Nephron progenitor cell (in vitro differentiated cells): ENCODE measurements at places on chromosomes 6 and 20.
A peak's percentile ranks its signal among the peaks of the same experiment; 100 is the strongest.

DNA sequence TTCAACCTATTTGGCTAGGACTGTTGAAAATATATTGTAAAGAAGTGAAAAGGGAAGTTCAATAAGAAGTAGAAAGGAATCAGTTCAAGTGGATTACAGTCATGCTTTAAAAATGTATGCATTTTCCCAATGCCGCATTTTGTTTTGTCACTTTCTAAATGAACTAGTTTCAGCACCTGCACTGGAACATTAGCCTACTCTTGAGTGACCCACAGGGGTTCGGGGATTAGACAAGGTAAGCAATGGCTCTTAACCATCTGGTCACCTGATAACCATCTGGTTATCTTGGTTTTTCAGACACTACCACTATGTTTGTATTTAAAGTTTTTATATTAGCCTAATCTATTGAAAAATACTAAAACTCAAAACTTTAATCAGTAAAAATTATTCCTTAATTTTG lies 97.6 kb downstream of the CD164 start:
- DNase-seq, result no peak

GRCh38 chr20:4837760-4838159 lies 116.1 kb downstream of the PRND start:
- no peak for DNase-seq

- no peak for DNase-seq
These were observed 7.0 kb downstream of the GRIK2 start for GRCh38 chr6:101400326-101401135.

DNA sequence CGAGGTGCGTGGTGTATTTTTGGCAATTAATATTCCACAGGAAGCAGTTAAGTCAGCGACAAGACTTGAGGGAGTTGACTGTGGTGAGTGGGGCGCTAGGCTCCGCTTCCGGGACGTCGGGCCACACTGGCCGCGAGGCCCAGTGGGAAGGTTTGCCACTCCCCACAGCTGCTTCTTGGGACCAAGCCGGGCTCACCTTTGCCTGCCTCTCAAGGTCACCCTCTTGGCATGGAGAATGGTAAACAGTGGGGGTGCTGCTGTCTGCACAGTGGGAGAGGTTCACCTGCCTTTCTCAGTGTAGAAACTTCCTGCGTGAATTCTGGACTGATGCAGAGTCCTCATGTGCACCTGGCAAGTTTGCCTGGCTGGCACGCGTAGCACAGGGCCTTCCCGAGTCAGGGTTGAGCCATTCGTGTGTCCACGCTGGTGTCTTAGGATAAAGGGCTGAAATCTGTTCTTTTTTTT lies 6.4 kb downstream of the OSBPL2 start:
- DNase-seq, result no peak

DNA sequence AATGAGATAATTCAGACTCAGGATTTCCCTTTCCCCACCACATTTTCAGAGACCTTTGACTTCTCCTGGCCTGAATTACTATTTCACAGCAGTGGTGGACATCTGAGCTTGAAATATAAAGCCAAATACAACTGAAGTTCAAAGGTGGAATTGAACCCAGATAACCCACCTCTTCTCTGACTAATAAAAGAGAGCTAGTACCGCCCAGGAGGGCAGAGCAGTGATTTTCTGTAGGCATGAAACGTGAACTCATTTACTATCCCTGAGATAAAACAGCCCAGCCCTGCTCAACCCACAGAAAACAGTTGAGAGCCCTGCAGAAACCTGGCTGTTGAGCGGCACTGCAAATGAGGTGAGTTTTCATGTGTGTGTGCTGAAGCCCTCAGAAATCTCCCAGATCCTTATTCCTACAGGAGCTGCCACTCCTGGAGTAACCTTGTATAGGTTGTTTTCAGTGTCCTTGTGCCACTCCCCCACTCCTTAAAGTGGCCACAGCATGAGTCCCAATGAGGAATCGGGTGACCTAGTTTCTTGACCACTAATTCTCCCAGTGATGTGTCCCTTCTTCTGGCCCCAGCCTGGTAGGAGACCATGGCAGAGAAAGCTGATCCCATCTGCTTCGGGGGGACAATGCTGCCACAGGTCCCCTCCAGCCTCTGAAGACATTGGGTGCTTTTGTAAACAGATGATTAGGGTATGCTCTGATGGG lies 99.2 kb downstream of the NOL4L start:
- DNase-seq, result no peak

GRCh38 chr20:32382102-32382950 lies 24.2 kb downstream of the ASXL1 start:
- no peak for DNase-seq

GRCh38 chr6:135320721-135321621 lies 139.9 kb downstream of the MYB start:
- DNase-seq, result no peak

GRCh38 chr6:57221191-57221935 lies 744 bp downstream of the RAB23 start:
- peak; percentile 77 for DNase-seq

- DNase-seq, result no peak
These were observed 22.6 kb upstream of the PREX1 start for GRCh38 chr20:48850257-48850976.

DNA sequence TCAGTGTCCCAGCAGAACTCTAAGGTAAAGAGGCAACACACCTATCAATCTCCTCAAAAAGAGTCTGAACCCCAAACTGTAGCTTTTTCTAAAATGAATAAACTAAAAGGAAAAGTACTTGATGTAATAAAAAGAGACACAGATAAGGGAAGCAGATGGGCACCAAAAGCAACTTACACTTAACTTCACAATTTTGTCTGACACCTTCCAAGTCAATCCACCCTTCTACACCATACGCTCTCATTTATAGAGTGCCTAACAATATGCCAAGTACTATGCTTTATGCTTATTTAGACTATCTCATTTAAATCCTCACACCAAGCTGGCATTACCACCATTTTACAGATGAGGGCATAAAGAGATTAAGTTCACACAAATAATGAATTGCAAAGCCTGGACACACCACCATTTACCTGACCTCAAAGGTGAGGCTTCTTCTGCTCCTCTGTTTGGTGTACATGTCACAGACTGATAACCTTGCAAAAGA lies 90.6 kb upstream of the DST start:
- DNase-seq, result no peak

GRCh38 chr6:77105091-77105490 lies 358.2 kb downstream of the HTR1B start:
- DNase-seq, result no peak

GRCh38 chr20:50226093-50226974 lies 35.7 kb downstream of the CEBPB start:
- DNase-seq, result no peak

DNA sequence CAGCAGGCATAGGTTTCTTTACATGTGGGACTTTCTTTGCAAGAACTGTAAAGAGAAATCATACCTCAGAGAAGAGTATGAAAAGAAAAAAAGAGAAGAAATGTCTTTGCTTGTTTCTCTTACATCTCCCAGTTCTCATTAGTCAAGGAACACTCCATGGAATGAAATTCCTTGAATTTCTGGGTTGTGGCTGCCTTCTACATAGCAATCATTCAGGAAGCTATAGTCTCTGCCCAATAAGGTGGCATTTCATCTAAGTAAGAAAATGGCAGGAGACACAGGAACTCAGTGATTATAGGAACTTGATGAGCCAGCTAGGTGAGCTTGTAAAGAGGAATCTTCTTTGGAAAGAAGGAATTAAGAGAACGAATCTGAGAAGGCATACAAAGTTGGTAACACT lies 197.0 kb upstream of the FKBP1C start:
- DNase-seq, result no peak

DNA sequence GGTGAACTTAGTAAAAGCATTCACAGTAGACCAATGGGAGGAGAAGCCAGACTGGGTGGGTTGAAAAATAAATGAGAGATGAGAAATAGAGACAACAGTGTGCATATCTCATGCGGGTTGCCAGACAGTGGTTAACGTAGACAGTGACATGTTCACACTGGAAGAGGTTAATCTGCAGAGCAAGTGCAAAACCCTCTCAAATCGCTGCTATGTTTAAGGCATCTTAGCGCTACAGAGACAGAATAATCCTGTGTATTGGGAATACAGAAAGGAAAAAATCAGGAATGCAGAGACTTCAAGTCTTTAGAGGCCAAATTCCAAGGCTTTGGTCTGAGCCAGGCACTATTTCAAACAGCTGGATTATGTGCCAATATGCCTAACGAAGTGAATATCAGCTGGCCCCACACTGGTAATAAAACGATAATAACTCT lies 107.1 kb downstream of the TSHZ2 start:
- DNase-seq, result no peak

- DNase-seq, result no peak
These were observed 87.0 kb upstream of the B3GAT2 start for GRCh38 chr6:71043902-71044301.
